ENCODE measurements at places on chromosomes 11 and 22. TPM values are rescaled to one million over a fixed set of nuclear protein-coding genes. Genes with fewer than 3 reads are reported as not detected.

Gene AQP11
- 0.65 TPM for total RNA-seq

Gene PNPLA3
- total RNA-seq: 1.5 TPM

Gene NAALAD2
- 0.90 TPM for total RNA-seq

Gene NPAS4
- not detected for total RNA-seq

Gene TEX54
- not detected for total RNA-seq

Gene FGF19
- not detected for total RNA-seq

Gene PAK1
- total RNA-seq: 18.3 TPM

All from cardiac atrium fibroblast (primary cell).